Midbrain (tissue), 1 donor: ENCODE measurements at places on chromosomes 2 and 18.

- DNase-seq, result no peak
These were observed 372.1 kb upstream of the MYT1L start for GRCh38 chr2:2703172-2703571.

DNA sequence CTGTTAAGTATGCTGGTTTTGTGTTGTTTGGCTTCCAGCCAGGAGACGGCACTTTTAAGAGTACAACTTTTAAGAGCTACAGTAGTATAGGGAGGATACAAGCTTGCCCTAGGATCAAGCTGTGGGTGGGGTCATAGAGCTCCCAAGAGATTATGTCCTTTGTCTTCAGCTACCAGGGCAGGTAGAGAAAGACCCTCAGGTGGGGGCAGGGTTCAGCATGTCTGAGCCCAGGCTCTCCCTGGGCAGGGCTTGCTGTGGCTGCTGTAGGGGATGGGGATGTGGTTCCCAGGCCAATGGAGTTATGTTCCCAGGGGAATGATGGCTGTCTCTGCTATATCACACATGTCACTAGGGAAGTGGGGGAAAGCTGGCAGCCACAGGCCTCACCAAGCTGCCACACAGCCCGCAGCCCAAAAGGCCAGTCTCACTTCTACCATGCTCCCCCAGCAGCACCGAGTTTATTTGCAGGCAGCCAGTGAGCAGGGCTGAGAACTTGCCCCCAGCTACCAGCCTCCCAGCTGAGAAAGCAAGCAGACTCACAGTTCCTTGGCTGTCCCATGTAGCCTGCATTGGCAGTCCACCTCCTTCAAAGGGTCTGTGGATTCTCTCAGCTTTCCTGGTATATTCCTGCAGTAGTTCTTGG, 105.7 kb upstream of the ERBB4 start:
- DNase-seq, result no peak

DNA sequence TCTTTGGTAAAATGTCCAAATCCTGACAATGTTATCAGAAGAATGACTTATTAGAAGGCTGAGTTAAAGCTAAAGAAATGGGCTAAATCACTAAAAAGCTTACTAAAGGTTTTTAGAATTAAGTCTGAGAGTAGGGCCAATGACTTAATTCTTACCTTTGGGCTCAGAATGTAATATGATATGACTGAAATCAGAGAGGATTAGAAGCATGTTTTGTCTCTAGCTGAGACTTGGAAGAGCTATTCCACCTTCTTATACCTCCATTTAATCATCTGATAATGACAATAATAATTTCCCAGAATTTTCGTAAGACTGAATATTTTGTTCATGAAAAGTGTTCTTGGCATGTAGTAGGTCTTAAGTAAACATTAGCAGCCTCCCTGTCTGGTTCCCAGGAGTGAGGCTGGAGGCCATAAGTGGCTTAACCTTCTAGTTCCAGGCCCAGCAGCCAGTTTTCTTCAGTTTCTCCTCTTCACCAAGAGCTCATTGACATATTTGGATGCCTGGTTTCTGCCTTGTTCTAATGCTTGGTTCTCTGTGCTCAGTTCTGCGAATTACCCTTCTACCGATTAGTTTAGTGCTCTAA, 25.5 kb upstream of the E2F6 start:
- no peak for DNase-seq

- DNase-seq, result no peak
These were observed 16.2 kb downstream of the ATG16L1 start for GRCh38 chr2:233267516-233268245.

- no peak for DNase-seq
These were observed 9.6 kb upstream of the GIGYF2 start for GRCh38 chr2:232687382-232688160.

- DNase-seq, result no peak
These were observed 153.4 kb downstream of the MGAT5 start for GRCh38 chr2:134407154-134407890.

DNA sequence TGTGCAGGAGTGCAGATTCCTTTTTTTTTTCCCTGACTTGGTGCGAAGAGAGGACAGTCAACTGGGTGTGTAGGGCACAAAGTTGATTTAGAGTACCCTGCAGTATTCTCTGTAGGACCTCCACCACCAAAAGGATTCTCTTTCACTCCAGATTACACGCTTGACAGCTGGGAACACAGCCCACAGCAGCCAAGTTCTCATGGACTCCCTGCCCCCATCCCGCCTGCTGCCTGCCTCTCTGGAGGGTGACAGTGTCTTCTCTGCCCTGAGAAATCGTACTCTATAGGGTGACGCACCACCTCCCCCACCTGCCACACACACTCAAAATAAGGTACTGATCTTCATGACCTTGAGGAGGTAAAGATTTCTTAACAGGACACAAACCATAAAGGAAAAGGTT, 26.6 kb upstream of the IHH start:
- DNase-seq, result no peak

- DNase-seq, result no peak
These were observed 1960.5 kb upstream of the PIK3C3 start for GRCh38 chr18:39994498-39994897.

- no peak for DNase-seq
These were observed 47.6 kb downstream of the ALPK2 start for GRCh38 chr18:58581265-58581664.

DNA sequence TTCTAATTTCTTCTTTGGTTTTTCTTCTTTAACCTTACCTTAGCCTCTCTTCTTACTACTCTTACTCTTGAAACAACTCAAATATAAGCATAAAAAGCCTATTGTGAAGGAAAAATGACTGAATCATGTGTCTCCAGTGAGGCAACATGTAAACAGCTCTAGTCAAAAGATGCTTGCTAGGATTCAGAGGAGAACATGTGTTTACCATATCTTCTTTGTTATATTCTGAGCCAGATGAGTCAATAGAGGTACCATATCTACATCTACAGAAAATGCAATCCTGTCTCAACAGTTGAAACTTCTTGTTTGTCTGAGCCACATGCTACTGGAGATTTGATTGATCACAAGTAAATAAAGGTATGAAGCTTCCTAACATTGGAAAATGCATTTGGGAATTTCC, 15.9 kb upstream of the FIGN start:
- no peak for DNase-seq

DNA sequence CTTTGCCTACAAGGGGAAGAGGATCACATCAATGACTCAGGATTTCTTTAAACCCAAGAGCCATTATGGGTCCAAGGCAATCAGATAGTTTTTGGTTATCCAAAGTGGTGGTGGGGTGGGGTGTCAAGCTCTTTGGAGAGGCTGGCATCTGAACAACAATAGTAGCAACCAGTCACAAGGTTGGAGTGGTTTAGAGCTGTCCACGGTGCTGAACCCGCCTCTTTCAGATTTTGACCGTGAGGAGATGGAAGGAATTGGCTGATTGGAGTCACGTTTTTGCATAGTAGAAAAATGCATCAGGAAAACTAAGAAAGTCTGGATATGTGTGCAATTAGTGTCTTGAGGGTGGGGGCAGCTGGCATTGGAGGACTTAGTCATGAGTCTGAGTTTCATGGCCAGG, 159.9 kb downstream of the LOXHD1 start:
- DNase-seq, result peak; percentile 8

GRCh38 chr2:214730800-214731407, 78.6 kb downstream of the BARD1 start:
- DNase-seq, result no peak

DNA sequence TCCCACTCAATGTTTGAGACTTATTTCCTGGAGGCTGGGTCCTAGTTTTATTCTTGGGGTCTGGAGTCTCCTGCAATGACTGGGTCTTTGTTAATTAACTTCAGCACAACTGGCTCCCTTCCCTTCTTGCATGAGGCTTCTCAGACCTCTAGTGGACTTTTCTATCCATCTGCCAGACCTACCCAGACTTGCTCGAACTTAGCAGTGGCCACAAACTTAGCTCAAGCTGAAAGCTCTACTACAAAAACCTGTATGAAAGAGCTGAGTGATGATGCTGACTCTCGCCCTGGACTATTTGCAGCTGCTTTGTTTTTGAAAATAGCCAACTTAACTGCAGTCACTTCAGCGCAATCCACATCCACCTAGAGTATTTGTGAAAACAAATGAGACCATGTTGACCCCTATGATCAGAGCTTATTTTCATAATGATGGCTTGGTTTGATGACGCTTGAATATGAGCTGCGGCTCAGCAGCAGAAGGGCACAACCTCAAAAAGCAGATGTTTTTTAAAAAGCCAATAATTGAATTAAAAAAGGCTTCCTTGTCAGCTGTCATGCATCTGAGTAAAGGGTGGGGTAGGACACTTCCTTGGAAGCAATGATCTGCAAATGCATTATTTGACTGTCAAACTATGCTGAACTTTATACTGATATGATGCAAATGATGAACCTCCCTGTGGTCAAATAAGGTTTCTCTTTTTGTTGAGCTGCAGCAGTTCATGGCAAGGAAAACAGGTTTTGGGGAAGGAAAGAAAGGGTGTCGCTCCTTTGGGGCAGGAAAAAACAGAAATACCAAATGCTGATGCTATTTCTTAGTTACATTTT, 10.6 kb upstream of the ANXA4 start:
- DNase-seq, result no peak

GRCh38 chr18:9362869-9363268, 28.3 kb downstream of the TWSG1 start:
- no peak for DNase-seq

GRCh38 chr2:15223887-15224286, 337.2 kb downstream of the NBAS start:
- no peak for DNase-seq

- no peak for DNase-seq
These were observed 101.6 kb upstream of the THOC1 start for GRCh38 chr18:369224-370015.

- DNase-seq, result no peak
These were observed 195.3 kb upstream of the ALPP start for GRCh38 chr2:232183279-232183678.

DNA sequence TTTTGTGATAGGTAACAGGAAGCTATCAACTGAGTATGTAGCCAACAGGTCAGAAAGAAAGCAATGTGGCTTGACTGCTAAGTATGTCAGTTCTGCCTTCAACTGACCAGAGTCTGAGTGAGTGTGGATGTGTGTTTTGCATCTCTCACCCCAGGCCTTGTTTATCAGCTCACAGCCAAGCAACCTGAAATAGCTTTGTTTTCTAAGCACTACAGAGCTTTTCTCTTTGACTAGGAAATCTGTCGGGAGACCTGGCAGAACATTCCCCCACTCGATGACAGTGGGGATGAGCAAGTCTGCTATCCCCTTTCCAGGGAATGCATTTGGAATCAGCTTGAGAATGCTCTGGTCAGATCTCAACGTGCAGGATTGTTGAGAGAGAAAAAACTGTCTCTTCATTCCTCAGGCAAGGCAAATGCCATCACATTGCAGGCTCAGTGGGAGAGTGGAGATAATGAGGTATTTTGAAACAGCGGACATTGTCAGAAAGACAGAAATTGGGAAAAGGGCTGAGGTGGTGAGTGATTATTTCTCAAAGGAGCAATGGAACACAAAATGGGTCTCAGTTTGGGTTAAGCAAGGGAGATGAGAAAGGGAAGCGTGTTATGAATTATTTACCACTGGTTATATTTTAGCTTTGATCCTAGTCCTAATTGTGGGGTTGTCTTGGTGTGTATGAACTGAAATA, 233.8 kb upstream of the PIK3C3 start:
- DNase-seq, result no peak

GRCh38 chr2:28600181-28600580, 104.3 kb downstream of the PLB1 start:
- no peak for DNase-seq
